HFFc6 (cell line): ENCODE measurements at places on chromosomes 13 and 19.
A peak's percentile ranks its signal among the peaks of the same experiment; 100 is the strongest.

DNA sequence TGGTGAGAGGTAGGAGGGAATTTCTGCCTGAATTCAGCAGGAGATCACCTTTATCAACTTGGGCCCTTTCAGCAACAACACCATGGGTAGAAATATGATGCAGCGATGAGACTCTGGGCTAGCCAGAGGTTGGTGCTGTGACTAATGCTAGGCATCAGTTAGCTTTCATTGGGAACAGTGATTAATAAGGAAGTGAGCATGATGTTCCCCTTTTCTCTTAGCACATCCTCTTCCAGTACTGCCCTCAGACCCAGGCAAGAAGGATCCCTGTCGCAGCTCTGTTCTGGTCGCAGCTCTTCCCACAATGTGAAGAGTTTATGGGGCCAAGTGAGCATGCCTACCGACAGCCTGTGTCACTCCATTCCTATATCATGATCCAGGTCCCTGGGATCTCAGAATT is 100.5 kb downstream of the FLT1 start:
- DNase-seq = peak; percentile 65

DNA sequence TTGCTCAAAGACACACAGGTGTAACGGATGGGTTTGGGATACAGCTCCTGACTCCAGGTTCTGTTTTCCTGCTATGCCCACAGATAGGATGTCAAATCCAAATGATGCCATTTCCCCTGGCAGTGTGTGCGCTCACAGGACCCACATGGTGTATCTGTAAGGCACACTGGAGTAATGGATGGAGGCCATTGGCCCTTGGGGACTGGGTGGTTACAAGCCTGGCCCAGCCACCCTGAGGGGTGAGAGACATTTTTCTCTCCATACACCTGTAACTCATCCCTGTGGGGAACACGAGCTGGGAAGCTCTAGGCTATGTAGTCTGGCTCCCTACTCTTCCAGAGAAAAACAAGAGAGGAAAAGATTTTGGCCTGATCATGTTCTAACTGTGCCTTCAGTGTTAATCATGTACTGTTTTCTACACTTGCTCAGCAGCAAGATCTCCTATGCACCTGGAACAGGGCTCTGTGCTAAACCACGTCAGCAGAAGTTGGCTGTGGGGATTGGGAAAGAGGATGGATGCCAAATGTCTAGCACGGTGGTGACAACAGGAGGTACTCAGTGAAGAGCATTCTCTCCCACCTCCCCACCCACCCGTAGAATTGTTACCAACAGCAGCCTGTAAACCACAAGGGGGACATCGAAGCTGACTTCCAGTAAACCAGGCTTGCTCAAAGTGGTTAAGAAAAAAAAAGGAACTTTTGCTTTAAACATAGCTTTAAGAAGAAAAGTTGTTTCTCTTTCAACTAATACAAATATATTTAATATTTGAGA is 237.0 kb downstream of the LACC1 start:
- no peak for DNase-seq

- DNase-seq = no peak
Observed at GRCh38 chr19:46134527-46134926, 10.0 kb upstream of the IGFL3 start.

- peak; percentile 78 for DNase-seq
Observed at GRCh38 chr19:48724796-48725753, 5.5 kb upstream of the MAMSTR start.

GRCh38 chr13:22311734-22312404 is 641.0 kb downstream of the FGF9 start:
- DNase-seq = no peak

DNA sequence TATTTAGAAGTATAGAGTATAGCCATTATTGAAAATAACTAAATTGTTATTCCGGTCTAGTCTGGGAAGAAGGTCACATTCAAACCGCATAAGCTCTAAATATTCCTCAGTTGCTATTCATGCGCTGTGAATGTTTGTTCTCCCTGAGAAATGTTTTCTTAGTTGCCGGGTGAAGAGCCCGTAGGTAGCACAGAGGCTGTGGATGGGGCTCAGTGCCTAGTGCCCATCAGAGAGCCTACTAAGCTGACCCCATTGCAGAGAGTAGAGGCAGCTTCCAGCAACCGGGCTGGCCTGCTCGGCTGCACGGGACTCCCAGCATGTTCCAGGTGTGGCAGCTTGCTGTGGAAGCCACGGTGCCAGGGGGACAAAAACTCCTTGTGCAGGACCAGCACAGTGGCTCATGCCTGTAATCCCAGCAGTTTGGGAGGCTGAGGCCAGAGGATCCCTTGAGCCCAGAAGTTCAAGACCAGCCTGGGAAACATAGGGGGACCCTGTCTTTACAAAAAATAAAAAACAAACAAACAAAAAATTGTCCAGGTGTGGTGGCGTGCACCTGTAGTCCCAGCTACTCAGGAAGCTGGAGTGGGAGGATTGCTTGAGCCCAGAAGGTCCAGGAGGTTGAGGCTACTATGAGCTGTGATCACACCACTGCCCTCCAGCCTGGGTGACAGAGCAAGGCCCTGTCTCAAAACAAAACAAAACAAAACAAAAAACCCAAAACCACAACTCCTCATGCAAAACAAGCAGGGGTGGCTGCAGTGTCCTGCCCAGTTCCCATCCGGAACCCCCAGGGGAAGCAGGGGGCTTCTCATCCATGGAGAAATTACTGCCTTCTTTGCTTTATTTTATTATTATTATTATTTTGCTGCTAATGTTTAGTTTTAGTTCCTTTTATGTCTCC is 82.5 kb downstream of the KCTD15 start:
- DNase-seq = no peak

DNA sequence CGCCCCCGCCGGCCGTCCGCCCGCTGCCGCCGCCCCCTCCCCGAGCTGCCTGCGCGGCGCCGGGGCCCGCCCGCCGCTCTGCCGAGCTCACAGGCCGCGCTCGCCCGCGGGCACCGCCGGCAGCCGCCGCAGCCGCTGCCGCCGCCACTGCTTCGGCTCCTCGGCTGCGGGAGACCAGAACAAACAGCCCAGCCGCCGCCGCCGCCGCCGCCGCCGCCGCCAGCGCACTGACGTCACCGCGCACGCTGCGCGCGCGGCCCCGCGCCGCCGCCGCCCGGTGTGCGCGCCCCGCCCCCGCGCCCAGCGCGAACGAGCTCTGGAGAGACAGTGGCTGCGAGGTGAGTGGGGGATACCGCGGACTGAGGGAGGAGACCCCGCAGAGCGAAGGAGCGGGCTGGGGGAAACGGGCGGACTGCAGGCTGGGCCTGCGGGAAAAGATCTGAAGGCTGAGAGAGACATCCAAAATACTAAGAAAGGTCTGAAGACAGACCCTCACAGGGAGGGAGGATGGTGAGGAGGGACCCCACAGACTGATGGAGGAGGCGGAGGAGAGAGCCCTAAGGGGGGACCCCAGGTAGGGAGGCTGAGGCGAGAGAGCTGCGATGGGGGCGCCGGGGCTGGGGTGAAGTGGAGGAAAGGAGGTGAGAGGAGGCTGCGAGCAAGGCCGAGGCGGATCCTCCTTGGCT is at the start of gene BRD4:
BRD4 (minus strand) TSS at position 229 of the 686 bp plus-strand sequence. CDS start 59,440 bp downstream, outside the sequence.
- DNase-seq = peak; percentile 22

- no peak for DNase-seq
Observed at GRCh38 chr19:58579473-58580142, 6.5 kb upstream of the MZF1 start.

DNA sequence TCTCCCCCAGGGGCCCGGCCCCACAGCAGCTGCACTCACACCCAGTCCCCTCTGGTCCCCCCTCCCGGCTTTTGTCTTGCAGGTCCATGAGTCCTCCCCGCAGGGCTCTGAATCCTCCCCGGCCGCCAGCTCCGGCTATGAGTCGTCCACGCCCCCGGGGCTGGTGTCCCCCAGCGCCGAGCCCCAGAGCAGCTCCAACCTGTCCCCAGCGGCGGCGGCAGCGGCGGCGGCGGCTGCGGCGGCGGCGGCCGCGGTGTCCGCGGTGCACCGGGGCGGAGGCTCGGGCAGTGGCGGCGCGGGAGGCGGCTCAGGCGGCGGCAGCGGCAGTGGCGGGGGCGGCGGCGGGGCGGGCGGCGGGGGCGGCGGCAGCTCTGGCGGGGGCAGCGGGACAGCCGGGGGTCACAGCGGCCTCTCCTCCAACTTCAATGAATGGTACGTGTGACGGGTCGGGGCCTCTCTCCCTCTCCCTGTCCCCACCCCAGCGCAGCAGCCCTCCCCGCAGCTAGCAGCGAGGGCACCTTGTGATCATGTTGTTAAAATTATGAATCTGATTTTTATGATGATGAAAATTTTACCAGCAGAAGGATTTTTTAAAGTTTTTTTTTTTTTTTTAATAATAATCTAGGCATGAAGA is 3.8 kb downstream of the ZIC2 start:
- DNase-seq = no peak

- no peak for DNase-seq
Observed at GRCh38 chr13:44040070-44040817, 160.5 kb downstream of the LACC1 start.

- DNase-seq = no peak
Observed at GRCh38 chr13:85427416-85427815, 371.8 kb downstream of the SLITRK6 start.

GRCh38 chr13:39484506-39485313 is 118.3 kb downstream of the LHFPL6 start:
- DNase-seq = peak; percentile 75

GRCh38 chr19:10433131-10433536 is 12.8 kb downstream of the PDE4A start:
- no peak for DNase-seq

- DNase-seq = no peak
Observed at GRCh38 chr13:111304041-111304544, 16.3 kb upstream of the TEX29 start.

DNA sequence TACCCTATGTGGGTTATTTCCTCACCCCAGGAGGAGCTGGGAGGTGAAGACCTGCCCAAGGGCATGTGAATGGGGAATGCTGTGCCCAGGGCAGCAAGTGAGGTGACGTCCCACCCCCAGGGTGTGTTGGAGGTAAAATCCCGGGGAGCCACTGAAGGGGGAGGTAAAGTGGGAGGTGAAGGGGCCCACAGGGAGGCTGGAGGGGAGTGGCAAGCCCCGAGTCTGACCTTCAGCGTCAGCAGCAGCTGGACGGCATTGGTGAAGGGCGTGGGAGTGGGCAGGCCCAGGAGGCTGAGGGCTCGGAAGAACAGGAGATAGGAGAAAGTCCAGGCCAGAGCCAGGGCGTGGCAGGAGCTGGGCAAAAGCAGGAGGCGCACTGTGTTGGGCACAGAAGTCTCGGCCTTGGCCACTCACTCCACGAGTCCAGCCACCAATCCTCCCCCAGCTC is 2.4 kb downstream of the MBOAT7 start:
- no peak for DNase-seq

DNA sequence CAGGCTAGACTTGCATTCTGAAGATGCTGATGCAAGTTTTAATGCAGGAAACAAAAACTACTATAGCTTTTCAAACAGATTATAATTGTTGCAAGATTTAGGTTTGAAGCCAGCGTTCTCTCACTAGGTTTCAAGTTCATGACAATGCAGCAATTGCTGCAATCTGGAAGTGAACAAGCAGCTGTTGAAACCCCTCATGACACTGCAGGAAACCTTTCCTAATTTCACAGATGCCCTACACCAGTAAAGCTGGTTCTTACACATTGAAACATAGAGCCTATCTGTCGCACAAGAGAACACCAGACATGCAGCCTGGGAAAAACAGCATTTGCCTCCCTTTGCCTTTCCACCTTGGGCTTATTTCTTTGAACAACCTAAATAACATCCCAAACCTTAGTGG is 1737.2 kb upstream of the MIR17HG start:
- no peak for DNase-seq

- DNase-seq = no peak
Observed at GRCh38 chr19:30593356-30593755, 221.2 kb downstream of the ZNF536 start.

- no peak for DNase-seq
Observed at GRCh38 chr19:12997967-12998940, 3.0 kb downstream of the NFIX start.

DNA sequence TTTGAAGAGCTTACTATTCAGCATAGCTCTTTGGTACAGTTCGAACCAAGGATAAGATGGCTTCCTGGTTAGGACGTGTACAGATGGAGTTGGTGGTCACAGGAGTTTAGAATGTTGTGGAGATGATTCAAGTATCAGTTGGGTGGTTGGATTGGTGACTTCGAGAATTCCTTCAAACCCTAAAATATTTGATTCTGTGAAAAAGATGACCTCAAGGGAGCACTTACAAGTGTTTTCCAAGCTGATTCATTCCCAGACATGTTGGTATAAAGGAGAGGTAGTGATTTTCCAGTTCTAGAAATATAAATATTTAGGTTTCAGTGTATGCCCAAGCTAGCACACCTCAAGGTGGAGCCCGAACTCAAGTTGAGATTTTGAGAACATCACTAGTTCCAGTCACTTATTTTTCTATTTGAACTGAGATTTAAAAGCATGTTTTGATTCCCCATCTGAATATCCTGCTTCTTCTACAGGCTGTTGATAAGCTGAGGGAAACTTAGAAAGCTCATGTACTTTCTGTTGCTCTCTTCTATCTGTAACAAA is 306.1 kb downstream of the DCT start:
- peak; percentile 19 for DNase-seq

- DNase-seq = no peak
Observed at GRCh38 chr19:10603084-10603872, 16.2 kb upstream of the AP1M2 start.

GRCh38 chr13:73223372-73223781 is 164.6 kb downstream of the KLF5 start:
- no peak for DNase-seq

- no peak for DNase-seq
Observed at GRCh38 chr19:11400798-11401197, 16.7 kb upstream of the EPOR start.

DNA sequence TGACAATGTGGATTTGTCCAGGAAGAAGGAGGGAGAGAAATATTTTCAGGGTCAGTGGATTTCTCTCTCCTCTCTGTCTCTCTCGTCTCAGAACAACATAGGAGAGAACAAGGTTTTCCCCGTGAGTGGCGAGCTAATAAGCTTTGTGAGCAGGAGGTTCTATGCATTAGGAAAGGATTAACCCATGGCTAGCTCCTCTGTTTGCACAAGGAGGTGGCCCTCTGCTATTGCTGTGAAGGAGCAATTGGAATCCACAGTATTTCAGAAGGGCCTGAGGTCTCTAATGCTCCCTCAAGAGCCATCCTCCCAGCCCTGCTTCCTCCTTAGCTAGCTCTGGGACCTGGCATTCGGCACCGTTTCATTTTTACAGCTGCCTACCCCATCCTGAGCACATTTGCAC is 288.9 kb upstream of the MAB21L1 start:
- DNase-seq = no peak

GRCh38 chr19:56765137-56765536 is 75.4 kb downstream of the PEG3 start:
- DNase-seq = no peak

GRCh38 chr19:751501-752341 is 809 bp downstream of the MISP start:
- peak; percentile 84 for DNase-seq

DNA sequence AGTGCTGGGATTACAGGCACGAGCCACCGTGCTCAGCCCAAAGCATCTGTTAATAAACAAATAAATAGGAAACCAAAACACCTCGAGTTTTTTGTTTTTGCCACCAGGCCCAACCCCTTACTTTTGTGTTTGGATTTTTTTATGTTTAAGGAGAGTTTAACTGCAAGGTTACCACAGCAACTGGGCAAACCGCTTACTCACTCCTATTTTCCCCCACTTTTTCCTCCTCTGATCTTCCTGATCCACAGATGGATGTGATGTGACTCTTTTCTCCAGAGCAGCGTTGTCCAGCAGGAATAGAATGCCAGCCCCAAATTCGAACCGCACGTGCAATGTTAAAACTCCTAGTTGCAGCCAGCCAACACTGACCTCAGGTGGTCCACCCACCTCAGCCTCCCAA is 2.1 kb upstream of the PNMA8B start:
- DNase-seq = peak; percentile 6

- DNase-seq = peak; percentile 96
Observed at GRCh38 chr19:16435238-16435917, 36.4 kb downstream of the EPS15L1 start.
